ENCODE measurements at places on chromosomes 7 and 10.

DNA sequence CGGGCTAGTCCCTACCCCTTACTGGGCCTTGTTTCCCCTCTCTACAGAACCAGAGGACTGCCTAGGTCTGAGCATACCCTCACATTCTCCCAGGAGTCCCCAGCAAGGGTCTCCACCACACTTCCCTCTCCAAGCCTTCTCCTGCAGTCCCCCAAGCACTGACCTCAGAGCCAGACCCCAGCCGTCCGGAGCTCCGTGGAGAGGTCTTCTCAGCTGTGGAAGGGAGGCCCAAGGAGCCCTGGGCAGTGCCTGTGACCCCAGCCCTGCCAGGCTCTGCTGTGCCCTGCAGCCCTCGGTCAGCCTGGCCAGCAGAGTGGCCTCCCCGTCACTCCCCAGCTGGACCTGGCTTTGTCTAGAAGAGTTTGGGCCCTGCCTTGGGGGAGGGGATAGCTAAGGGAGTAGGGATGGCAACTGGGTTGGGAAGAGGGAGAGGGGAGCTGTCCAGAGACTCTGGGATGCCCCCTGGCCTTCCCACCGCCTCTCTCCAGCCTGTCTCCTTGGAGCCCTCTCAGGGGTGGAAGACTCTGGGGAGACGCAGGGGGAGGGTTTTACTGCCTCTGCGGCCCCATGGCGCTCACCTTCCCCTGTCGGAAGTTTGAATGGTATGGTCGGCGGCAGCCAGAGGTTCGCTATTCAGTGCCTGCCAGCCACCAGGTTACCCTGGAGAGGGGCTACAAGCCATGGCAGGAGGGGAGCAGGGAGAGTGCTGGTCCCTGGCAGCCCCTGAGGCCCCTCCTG, at the start of gene C10orf105:
Gene C10orf105 (minus strand): TSS at position 315 of the 738 bp plus-strand sequence. CDS start 3,441 bp downstream, outside the sequence.
- no peak for DNase-seq

DNA sequence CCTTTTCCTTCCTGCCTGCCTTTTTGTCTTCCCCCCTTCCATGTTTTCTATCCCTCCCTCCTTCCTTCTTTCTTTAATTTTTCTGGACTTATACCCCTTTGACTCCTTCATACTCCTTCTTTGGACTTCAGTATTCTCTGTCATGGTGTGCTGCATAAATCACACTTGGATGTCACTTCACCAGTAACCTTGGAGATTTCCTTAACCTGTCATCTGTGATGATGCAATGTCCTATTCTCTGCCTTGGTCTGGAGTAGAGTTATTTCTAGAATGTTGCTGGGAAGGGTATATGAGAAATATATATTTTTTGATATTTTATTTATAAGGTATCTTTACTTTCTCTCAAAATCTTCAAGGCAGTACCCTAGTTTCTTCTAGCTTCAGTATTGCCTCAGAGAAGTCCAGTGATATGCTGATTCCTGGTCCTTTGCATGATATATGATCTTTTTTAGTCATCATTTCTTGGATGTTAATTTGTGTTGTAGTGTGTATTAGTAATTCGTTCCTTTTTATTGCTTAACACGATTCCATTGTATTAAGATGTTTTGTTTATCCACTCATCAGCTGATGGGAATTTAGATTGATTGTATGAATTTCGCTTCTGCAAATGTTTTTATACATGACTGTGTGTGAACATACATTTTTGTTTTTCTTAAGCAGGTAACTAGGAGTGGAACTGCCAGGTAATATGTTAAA, 206.9 kb upstream of the MBL2 start:
- DNase-seq: no peak

DNA sequence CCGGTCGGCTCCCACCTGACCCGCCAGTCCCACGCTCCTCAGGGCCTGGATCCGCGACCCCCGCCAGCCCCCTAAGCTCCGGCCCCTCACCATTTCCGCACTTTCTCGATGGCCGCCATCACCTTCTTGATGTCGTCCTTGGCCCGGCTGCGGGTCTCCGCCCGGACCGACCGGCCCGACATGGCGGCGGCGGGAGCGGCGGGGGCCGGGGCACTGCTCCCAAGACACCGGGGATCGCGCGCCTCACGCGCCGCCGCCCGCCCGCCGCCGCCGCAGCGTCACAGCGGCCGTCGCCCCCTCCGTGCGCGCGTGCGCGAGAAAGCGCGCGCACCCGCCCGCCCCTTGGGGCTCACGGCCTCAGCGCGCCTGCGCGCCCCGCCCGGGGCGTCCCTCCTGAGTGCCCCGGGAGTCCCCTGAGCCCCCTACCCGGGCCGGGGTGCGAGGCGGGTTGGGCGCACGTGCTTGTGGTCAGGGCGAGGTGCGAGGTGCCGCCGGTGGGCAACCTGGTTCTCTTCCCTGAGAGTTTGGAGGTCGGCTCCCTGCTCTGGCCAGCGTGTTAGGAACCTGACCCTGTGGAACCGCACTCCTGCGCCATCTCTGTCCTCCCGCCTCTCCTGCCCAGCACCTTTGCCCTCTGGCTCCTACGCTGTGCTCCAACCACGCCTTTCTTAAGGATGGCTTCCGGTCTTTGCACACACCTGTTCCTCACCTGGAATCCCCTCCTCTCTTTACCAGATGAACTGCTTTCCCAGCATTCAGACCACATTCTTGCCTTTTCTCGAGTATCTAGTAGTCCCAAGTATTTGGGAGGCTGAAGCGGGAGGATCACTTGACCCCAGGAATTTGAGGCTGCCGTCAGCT, at the start of gene BCL7B:
Gene BCL7B (minus strand): TSS at position 294 of the 861 bp plus-strand sequence. CDS start 112 bp downstream, at position 182.
- peak; percentile 33 for DNase-seq

- no peak for DNase-seq
Observed at GRCh38 chr7:105452085-105452484, 63.4 kb upstream of the SRPK2 start.

DNA sequence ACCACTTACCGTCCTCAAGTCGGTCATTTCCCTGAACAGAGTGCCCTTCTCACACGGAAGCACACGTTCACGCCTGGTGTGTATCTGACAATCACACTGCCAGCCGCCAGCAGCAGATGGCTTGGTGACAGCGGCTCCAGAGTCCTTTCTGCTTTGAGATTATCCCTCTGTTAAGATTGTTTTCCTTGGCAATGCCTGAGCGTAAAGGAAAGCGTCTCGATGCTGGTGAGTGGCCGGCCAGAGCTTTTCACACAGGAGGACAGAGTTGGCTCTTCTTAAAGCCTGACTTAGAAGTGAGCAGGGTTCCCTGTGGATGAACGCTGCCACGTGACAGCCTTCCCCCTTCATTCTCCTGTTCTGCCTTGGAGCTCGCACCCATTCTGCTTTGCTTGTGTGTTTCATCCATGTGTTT, 22.1 kb upstream of the PRKAR1B start:
- DNase-seq: peak; percentile 81

DNA sequence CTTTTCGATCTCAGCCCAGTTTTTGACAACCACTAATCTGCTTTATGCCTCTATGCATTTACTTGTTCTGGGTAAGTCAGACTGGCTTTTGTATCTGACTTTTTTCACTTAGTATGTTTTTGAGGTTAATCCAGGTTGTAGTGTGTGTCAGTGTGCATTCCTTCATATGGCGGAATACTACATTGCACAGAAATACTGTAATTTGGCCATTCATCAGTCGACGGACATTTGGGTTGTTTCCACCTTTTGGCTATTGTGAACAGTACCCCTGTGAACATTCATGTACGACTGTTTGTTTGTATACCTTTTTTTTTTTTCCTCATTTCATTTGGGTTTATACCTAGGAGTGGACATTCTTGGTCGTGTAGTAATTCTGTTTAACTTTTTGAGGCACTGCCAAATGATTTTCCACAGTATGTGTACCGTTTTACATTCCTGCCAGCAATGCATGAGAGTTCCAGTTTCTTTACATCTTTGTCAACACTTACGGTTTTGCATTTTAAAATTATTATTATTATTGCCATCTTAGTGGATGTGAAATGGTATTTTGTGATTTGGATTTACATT, 57.4 kb downstream of the MKLN1 start:
- DNase-seq: no peak

DNA sequence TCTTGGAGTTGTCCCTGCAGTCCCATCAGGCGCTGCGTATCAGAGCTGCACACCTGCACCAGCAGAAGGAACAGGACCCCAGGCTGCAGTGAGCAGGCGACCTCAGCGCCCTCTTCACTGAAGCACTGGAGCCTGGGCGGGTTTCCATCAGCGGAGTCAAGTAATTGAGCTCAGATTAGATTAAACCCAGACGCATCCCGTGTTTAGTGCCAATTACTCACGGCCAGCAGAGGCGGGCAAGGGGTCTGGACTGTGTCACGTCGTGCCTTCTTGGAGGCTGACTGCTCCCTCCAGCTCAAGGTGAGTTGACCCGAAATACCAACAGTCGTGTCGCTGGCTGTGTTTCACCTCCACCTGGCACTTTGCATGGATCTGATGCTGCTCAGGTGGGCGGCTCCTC, 123.6 kb downstream of the CXCL12 start:
- DNase-seq: no peak

DNA sequence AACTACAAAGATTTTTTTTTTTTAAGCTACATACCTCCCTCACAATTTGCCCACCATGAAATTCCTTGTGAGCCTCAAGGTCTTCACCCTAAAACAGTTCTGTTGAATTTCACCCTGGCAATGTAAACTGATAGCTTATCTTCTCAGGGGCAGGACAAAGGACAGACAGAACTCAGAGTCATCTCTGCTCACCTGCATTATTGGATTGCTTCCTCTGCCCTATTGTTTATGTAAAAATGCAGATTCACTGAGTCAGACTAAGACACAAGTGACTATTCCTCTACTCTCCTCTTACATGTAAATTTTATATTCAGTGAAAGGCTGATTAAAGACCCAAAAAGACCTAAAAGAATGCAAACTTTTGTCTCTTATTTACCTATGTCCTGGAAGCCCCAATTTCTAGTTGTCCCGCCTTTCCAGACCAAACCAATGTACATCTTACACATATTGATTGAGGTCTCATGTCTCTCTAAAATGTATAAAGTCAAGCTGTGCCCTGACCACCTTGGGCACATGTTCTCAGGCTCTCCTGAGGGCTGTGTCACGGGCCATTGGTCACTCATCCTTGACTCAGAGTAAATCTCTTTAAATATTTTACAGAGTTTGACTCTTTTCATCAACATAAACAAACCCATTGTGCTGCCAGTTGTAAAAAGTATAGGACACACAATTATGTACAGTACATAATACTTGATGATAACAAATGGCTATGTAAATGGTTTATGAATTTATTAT, 440.2 kb downstream of the HTR7 start:
- no peak for DNase-seq

DNA sequence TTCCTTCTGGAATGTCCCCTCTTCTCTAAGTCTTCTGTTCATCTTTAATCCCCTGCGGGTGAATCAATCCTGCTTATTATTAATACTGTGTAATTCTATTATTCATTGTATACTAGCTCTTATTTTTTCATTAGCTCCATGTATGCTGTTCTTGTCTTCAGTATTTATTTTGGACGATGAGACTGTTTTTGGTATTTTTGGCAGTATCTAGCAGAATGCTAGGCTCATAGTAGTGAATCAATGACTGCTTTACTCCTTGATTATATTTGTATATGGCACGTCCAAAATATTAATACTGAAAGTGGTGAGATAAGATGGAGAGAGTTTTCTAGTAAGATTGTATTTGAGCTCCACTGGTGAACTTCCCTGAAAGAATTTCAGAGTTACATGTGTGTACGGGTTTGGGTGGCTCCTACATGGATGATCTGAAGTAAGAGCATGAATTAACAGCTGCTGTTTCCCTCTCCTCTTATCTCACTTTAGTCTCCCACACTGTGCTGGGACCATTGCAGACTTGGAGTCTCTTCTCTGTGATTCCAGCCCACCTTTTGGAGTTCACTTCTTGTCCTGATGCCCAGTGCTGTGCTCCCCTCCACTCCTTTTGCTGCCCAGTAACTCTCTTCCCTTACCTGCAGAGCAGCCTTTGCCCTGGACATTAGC, 226.0 kb downstream of the CDK14 start:
- no peak for DNase-seq

DNA sequence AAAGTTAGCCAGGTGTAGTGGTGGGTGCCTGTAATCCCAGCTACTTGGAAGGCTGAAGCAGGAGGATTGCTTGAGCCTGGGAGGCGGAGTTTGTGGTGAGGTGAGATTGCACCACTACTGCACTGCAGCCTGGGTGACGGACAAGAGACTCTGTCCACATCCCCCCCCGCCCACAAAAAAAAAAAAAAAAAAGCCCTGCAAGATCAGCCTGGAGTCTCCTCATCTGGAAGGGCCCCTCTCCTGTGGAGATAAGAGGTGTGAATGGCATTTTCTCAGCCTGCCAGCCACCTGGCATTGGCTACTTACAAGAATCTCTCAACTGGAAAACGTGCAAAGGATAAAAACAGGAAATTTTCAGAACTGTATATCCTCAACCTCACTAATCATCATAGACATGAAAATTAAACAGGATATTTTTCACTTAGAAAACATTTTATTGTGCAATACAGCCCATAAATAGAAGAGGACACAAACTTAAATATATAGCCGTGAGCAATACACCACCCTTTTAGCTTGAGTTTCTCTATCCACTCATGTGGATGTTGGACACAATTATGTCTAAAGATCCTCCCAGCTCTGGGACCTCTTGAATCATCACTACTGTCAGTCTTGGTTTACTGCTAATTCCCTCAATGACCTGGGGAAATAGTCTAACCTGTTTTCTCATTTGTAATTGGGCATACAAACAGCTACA, 11.3 kb upstream of the TSPAN15 start:
- peak; percentile 28 for DNase-seq

GRCh38 chr7:35232994-35233393, 20.9 kb downstream of the TBX20 start:
- no peak for DNase-seq

GRCh38 chr7:48786951-48787350, 137.4 kb upstream of the CDC14C start:
- DNase-seq: peak; percentile 61

DNA sequence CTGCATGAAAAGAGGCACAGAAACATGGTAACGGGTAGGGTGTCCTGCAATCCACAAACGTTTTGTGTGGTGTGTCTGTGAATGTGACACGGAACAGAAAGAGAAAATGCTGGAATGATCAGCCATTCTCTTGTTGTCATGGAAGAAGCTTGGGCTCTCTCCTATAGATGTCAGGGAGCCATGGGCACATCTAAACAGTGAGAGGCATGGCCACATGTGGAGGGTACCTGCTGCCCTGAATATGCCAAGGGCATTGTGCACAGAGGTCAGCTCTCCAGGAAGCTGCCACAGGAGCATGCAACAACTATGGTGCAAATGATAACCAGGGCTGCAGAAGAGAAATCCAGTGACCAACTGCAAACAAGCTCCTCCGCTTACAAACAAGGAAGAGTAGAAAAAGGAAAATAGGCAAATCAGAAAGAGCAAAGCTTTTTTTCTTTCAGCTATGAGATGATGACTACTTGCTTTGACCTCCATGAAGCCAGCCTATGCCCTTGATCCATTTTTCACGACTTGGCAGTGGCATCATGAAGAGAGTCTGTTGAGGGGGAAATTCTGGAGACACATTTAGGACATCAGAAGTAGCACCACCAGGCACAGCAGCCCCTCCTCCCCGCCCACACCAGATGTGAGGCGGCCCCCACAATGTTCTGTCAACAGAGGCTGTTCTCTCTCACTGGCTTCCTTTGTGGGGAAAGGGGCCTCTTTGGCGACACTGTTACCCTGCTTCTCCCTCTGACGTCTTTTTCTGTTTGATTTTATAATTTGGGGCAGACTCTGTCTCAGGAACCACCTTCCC, 4.8 kb upstream of the PDE1C start:
- DNase-seq: no peak
